Heart right ventricle (tissue), 16 donors: ENCODE measurements at places on chromosomes 2 and 18. TPM values are rescaled to one million over a fixed set of nuclear protein-coding genes. Genes with fewer than 3 reads are reported as not detected.

- DNase-seq = no peak
- peaks cover 24% of the 10 kb centered on the region for H3K36me3 ChIP-seq
- H3K4me3 ChIP-seq = no peak overlapping the region
- H3K27ac ChIP-seq = no peak overlapping the region
- no peaks in the 10 kb centered on the region for H3K4me1 ChIP-seq
Observed at GRCh38 chr2:135688978-135689377, 52.7 kb upstream of the UBXN4 start.

GRCh38 chr2:27003857-27004256 is 28.9 kb upstream of the TMEM214 start:
- H3K4me1 ChIP-seq = no peaks in the 10 kb centered on the region
- no peak overlapping the region for H3K4me3 ChIP-seq
- H3K36me3 ChIP-seq = no peaks in the 10 kb centered on the region
- H3K27me3 ChIP-seq = no peaks in the 10 kb centered on the region
- H3K27ac ChIP-seq = no peak overlapping the region

DNA sequence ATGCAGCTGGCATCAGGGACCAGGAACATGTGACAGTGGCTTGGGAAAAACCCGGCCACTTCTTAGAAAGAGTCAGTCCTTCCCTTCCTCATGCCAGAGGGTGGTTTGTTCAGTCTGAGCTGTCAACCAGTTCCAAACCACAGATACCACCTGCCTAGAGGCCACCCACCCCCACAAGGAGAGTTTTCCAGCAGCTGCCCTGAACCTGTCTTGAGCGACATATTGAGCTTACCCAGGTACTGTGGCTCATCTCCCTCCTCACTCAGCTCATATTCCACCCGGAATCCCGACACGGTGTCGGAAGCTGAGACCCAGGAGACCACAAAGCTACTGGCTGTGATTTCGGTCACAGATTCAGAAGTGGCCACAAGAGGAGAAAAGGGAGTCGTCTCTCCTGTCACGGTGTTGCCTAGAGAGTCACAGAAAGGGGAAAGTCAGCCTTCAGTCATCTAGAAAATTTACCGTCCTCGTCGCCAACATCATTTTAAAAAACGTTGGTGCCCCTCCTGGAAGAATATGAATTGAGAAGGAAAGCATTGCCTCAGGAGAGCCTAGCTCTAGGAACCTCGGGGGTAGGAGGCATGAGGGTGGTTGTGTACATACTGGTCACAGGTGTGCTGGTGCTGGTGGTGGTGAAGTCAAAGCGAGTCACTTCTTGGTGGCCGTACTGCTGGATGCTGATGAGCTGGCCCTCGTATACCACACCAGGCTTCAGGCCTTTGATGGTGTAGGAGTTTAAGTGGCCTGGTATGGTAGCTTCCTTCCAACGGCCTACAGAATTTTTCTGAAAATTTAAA is 26.3 kb downstream of the FN1 start:
- no peak overlapping the region for H3K27ac ChIP-seq
- peaks cover 19% of the 10 kb centered on the region for H3K36me3 ChIP-seq
- no peaks in the 10 kb centered on the region for H3K27me3 ChIP-seq
- no peak overlapping the region for H3K4me3 ChIP-seq
- no peak for DNase-seq

DNA sequence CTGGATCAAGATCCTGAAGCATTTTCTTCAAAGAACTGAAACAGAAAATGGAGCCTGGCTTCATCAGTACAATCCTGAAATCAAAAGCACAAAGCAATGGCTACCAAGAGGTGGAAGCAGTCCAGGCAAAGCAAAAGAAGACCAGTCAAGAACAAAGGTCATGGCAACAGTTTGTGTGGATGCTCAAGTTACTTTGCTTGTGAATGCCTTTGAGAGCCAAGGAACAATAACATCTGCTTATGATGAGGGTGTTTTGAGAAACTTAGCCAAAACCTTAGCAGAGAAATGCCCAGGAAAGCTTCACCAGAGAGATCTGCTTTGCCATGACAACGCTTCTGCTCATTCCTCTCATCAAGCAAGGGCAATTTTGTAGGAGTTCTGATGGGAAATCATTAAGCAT is 723.1 kb downstream of the TMEM182 start:
- DNase-seq = no peak
- H3K4me3 ChIP-seq = no peak overlapping the region
- no peaks in the 10 kb centered on the region for H3K4me1 ChIP-seq

DNA sequence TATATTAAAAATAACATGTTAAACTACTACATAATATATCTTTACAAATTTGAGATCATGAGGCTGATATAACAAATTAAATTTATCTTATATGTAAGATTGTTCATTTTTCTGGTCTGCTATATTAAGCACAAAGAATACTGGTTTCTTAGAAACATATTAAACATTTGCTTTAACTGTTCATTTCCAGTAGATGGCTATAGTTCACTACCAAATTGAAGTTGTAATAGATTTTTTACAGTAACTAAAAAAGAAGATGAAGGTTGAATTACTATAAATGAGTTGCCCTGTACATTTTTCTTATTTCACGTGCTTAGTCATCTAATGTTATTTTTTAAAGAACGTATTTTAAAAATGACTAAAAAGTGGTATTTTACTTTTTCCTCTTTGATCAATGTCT is 57.0 kb downstream of the ZNF407 start:
- no peaks in the 10 kb centered on the region for H3K4me1 ChIP-seq
- no peak overlapping the region for H3K4me3 ChIP-seq
- H3K27me3 ChIP-seq = no peaks in the 10 kb centered on the region
- no peaks in the 10 kb centered on the region for H3K36me3 ChIP-seq

GRCh38 chr18:39705362-39705761 is 2139.8 kb upstream of the CELF4 start:
- no peaks in the 10 kb centered on the region for H3K36me3 ChIP-seq
- no peak overlapping the region for H3K4me3 ChIP-seq
- DNase-seq = no peak
- no peaks in the 10 kb centered on the region for H3K4me1 ChIP-seq
- H3K27me3 ChIP-seq = no peaks in the 10 kb centered on the region

DNA sequence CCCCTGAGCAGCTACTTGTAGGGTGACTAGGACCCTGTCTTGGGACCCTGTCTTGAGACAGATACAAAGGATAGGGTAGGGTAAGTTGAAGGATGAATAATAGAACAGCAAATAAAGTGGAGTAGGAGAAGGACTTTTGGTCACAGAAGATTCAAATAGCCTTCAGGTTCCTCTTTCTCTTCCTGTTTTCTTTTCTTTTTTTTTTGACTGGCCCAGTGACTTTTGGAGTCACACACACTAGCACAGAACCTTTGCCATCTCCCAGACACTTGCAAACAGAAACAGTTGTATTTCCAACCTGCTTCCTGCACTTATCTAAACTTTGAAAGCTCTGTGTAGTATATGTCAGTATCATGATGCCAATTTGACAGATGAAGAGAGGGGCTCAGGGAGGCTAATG is 108.2 kb downstream of the TDRD15 start:
- no peaks in the 10 kb centered on the region for H3K36me3 ChIP-seq
- no peaks in the 10 kb centered on the region for H3K27me3 ChIP-seq
- H3K27ac ChIP-seq = no peak overlapping the region
- H3K4me1 ChIP-seq = no peaks in the 10 kb centered on the region

DNA sequence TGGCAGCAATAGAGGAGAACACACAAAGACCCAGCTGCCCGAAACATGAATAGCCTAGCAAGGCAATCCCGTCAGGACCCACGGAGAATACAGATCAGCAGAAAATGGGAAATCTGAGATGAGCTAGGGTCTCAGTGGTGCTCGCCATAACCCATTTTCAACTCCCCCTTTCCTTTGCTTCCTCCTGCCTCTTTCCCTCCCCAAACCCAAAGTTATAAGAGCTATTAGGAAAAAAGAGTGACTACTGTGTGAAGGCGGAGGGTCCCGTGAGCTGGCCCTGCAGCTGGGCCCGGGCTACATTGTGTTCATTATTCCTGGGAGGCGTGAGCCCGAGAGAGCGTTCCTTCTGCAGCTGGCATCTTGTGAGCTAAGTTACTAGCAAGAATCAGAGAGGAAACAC is 118.4 kb downstream of the PID1 start:
- H3K4me3 ChIP-seq = no peak overlapping the region
- no peaks in the 10 kb centered on the region for H3K27me3 ChIP-seq
- no peaks in the 10 kb centered on the region for H3K36me3 ChIP-seq

DNA sequence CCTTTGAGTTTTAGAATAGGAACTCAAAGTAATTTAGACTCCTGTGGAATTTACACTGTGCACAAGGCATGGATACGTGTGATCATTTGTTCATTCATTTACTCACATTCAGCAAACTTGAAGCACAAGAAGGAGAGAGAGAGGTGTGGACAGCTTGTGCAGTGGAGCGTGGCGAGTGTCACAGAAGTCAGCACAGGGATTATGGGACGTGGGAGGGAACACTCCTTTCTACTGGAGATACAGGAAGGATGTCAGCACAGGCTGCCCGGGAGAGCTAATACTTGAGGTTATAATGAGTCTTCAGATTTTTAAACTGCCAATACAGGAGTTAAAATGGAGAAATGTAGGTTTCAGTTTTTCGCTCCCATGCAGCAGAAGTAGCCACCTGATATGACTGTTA is 7.0 kb downstream of the FAM228A start:
- H3K4me3 ChIP-seq = no peak overlapping the region
- H3K27me3 ChIP-seq = no peaks in the 10 kb centered on the region
- no peaks in the 10 kb centered on the region for H3K36me3 ChIP-seq
- DNase-seq = no peak
- H3K27ac ChIP-seq = no peak overlapping the region

DNA sequence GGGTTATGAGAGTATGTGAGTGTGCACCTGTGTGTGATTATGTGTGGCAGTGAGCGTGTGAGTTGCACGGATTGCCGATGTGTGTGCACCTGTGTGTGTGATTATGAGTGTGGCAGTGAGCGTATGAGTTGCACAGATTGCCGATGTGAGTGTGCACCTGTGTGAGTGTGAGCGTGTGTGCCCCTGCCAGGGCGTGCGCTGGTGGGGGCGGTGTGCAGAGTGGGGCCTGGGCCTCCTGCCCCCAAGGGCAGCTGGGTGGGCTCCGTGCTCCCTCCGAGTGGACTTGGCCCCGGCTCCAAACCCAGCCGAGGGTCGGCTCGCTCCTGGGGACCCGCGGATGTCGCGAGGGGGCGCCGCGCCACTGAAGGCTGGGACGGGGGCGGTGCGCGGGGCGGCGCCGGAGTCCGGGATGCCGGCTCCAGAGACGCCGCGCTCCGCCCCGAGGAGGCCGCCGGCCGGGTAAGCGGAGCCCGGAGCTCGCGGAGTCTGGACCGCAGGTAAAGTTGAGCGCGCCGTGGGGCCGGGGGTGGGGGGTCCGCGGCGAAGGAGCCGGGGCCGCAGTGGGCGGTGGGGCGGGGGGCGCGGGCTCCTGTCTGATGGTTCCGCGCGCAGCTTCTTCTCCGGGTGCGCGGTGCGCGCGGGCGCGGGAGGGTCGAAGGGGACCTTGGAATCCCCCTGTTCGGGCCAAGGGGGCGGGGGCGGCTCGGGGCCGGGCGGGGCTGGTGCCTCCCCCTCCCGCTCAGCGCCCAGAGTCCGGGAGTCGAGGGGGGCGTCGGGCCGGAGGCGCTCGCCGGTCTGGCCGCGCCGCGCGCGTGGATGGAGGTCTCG is at the start of gene KCNG2:
Gene KCNG2, plus strand, starts transcription at position 421 of the 828 bp plus-strand sequence. CDS start 65,730 bp downstream, outside the sequence.
- H3K27ac ChIP-seq = peak within 1 kb of the TSS; percentile 42
- H3K4me1 ChIP-seq = peaks cover 20% of the 10 kb centered on the region
- no peak for DNase-seq
- no peaks in the 10 kb centered on the region for H3K36me3 ChIP-seq

DNA sequence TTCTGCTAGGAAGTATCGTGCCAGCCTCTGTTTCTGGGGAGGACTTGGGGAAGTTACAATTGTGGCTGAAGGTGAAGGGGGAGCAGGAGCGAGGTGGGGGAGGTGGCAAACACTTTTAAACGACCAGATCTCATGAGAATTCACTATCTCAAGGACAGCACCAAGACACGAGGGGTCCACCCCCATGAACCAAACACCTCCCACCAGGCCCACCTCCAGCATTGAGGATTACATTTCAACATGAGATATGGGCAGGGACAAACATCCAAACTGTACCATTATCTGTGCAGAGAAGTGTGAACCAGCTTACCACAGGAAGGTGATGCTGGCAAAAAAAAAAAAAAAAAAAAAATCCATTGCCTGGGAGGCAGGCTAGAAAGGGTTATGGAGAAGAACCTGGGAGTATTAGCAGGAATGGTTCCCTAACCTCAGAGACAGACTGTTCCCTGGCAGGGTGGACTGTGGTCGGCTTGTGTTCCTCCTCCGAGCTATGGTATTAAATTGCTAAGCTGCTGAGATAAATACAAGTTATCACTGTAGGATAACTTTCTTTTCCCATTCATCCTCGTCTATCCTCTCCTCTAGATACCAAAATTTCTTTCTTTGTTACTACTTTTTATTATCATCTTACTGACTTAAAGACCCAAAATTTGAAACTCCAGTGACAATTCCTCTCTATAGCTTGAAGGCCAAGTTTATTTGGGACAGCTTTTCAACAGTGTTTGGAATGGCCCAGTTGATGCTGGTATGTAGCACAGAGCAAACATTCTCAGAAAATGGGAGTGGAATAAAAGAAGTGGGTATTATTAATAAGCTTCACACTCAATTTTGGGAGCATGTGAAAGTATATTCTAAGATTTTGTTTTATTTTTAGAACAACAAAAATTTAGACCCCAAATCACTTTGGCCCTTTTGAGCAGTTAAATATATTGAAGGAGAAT is 73.7 kb upstream of the MAP3K20 start:
- DNase-seq = no peak
- H3K27ac ChIP-seq = no peak overlapping the region
- H3K27me3 ChIP-seq = no peaks in the 10 kb centered on the region
- no peak overlapping the region for H3K4me3 ChIP-seq

- H3K27me3 ChIP-seq = no peaks in the 10 kb centered on the region
- H3K36me3 ChIP-seq = no peaks in the 10 kb centered on the region
- DNase-seq = no peak
- H3K4me3 ChIP-seq = no peak overlapping the region
- no peaks in the 10 kb centered on the region for H3K4me1 ChIP-seq
- H3K27ac ChIP-seq = no peak overlapping the region
Observed at GRCh38 chr2:224302952-224303351, 99.0 kb downstream of the FAM124B start.

The CD8B2 gene
- total RNA-seq = not detected
